AG09309 (cell line): ENCODE measurements at places on chromosomes 12 and 14.

DNA sequence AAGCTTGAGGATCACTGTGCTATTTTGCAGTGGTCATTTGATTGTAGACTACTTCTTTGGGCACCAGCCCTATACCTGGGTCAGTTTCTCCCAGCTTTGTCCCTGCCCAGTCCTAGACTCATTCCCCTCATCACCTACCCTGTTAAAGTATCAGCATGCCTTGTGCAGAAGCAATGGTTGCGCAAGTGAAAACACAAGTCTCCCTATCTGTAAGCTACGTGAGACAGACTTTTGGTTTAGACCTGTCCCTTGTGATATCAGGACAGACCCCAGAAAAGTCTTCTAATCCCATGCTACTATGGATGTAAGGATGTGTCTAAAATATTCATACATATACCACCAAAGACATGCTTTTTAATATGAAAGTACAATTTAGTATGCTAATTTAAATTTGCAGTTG lies 88.8 kb upstream of the ATP2B1 start:
- DNase-seq: no peak

GRCh38 chr14:28298156-28298555 lies 468.4 kb upstream of the FOXG1 start:
- no peak for DNase-seq

DNA sequence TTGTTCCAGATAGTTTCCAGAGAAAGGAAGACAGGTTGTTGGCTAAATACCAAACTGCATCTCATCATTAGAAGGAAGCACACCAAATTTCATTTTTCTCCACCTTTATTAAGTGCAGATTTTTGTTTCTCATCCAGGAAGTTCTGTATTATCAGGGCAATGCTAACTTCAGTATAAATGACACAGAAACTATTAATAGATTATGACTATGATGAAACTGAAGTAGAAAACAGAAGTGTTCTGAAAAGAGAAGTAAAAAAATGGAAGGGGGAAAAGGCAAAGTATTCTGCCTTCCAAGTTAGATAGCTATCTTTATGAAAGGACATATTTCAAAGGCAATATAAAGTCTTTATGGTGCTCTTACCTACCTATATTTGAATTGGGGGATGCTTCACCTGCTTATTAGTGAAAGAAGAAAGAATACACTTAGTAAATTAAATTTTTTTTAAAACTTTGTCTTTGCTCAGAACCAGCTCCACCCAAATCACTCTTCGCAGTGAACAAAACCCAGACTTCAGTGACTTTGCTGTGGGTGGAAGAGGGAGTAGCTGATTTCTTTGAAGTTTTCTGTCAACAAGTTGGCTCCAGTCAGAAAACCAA lies 223.9 kb downstream of the PTPRO start:
- no peak for DNase-seq

GRCh38 chr14:94768521-94769390 lies 1.2 kb downstream of the GSC start:
- no peak for DNase-seq

DNA sequence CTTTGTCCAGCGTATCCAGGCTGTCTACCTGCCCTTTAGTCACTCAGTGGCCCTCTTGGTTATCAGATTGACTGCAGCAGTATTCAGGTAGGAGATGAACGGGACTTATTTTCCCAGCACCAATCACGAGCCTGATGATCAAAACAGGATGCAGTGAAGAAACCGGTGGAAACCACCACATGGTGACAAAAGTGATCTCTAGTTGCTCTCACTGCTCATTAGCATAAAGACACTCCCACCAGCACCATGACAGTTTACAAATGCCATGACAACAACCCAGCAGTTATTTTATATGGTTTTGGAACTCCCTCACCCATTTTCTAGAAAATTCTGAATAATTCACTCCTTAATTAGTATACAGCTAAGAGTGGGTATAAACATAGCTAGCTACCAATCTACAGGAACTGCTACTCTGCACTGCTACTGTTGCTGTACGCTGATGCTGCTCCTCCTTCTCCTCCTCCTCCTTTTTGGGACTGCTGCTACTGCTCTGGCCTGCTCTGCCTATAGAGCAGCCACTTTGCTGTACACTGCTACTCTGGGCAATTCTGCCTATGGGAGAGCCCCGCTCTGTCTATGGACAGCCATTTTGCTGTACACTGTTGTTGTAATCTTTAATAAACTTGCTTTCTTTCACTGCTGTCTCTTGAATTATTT lies 142.5 kb upstream of the SSTR1 start:
- no peak for DNase-seq

- no peak for DNase-seq
Observed at GRCh38 chr14:68669603-68670358, 123.1 kb downstream of the ZFP36L1 start.

DNA sequence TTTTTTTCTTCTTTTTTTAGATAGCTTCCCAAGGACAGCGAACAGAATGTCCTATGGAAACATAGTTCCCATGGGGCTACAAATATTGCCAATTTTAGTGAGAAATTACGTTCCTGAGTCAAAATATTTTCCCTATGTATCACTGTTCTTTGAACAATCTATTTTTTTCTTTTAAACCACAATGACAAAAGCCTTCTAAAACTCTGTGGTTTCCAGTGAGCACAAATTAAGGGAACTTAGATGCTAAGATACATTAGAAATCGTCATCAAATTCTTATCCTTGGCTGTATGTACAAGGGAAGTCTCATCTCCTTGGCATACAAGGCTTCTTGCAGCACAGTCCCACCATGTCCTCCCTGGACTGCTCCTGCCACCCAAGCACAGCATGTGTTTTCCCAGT lies 17.9 kb downstream of the CPM start:
- peak; percentile 90 for DNase-seq

GRCh38 chr12:70317781-70318180 lies 48.3 kb upstream of the KCNMB4 start:
- no peak for DNase-seq

GRCh38 chr12:52318241-52318990 lies 2.8 kb downstream of the KRT83 start:
- DNase-seq: no peak

- no peak for DNase-seq
Observed at GRCh38 chr12:53743266-53744129, 8.3 kb downstream of the CISTR start.

DNA sequence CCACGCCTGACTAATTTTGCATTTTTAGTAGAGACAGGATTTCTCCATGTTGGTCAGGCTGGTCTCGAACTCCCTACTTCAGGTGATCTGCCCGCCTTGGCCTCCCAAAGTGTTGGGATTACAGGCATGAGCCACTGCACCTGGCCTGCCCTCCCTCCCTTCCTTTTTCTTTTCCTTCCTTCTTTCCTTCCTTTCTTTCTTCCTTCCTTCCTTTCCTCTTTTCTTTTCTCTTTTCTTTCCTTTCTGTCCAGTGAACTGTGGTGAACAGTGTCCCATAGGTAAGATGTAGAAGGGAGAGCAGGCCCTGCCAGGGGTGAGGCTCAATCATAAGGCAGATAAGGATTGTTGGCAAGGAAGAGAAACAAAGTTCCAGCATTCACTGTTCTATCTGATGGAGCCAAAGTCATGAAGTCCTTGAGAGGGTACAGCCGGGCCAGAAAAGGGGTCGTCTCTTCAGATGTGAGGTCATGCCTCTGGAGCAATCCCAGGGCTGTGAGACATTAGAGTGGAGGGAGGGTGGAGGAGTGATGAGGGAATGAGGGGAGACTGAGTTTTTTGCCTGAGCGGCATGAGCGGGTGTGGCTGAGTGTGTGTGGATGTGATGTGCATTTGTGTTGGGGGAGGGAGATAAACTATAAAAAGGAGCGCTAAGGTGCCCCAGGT lies 4.2 kb upstream of the MLF2 start:
- DNase-seq: no peak

DNA sequence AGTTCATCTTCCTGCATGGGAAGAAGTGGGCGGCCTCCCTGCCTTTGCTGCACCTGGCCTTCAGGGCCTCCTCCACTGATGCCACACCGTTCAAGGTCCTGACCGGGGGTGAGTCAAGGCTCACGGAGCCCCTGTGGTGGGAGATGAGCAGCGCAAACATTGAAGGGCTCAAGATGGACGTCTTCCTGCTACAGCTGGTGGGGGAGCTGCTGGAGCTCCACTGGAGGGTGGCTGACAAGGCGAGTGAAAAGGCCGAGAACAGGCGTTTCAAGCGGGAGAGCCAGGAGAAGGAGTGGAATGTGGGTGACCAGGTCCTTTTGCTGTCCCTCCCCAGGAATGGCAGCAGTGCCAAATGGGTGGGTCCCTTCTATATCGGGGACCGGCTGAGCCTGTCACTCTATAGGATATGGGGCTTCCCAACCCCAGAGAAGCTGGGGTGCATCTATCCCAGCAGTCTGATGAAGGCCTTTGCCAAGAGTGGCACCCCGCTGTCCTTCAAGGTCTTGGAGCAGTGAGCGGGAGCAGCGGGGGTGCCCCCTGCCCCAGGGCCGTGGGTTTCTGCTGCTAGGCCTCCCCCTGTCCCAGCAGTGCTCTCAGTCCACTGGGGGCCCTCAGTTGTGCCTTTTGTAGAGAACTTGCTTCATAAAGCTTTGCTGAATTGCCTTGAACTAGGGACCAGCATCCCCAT lies 12.4 kb downstream of the CBLN3 start:
- no peak for DNase-seq

DNA sequence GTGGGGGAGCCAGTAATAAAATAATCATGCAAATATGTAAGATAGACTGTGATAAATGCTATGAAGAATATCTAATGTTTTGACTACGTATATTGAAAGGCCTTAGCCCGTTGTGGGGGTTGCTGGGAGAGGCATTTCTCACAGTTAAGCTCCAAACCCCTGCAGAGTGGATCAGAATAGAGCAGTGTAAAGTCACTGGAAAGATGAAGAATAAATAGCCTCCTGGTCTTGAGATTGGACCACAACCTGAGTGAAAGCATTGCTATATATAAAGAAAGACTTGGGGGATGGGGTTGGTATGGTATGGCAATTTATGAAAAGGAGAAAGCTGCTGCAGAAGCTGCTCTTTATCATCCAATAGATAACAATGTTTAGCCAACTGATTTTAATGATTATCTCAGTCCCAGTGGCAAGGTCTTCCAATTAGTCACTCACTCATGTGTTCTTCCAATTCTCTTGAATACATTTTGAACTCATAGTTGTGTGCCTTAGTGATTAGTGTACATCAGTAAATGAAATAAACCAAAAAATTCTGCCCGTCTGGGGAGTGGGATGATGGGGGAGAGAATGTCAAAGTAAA lies 10.2 kb downstream of the PLEKHA5 start:
- no peak for DNase-seq

DNA sequence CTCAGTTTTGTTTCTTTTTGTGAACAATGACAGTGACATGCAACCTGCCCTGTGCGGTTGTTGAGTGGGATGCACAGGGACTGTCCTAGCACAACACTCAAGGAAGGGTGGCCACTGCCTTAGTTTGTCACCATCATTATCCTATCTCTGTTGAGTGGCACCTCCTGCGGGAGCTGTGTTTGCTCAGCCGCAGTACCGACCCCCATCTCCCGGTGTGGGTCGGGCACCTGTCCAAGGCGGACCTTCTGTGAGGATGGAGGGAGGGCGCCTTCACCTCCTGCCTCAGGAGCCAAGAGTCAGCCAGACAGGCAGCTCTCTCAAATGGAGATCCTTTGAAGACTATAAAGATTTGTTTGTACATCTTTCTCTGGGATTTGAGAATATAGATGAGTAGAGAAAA lies 142.1 kb downstream of the TSPAN9 start:
- DNase-seq: no peak

- no peak for DNase-seq
Observed at GRCh38 chr12:41930866-41931437, 213.7 kb downstream of the GXYLT1 start.

DNA sequence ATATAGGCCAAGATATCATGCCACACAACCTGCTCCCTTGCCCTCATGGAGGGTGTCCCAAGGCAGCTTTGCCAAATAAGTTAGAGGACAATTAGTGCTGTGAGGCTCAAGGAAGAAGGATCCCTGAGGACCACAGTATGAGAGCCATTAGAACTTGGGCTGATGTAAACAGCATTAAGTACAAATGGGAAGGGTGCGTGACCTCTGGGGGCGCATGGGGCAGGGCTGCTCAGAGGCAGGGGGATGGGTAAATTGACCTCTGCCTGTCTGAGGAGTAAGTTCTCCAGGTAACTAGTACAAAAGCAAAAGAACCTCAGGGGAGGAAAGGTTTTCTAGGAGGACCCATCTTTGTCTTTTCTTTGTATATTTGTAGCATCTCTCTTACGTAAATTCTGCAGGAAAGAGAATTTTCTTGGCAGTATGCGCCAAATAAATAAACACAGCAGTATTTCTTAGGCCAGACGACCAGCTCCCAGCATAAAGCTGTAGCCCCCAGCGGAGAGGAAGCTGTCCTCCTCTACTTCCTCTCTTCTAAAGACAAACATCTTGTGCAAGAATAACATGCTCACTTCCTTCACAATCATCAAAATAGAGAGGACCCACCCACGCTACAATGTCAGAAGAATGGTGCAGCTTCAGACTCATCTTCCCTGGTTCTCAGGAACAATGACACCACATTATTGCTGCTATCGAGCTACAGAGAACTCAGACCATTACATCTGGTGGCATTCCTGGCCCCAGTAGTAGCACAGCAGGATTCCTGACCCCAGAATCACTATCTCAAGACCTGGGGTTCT lies 16.4 kb upstream of the VWF start:
- no peak for DNase-seq

DNA sequence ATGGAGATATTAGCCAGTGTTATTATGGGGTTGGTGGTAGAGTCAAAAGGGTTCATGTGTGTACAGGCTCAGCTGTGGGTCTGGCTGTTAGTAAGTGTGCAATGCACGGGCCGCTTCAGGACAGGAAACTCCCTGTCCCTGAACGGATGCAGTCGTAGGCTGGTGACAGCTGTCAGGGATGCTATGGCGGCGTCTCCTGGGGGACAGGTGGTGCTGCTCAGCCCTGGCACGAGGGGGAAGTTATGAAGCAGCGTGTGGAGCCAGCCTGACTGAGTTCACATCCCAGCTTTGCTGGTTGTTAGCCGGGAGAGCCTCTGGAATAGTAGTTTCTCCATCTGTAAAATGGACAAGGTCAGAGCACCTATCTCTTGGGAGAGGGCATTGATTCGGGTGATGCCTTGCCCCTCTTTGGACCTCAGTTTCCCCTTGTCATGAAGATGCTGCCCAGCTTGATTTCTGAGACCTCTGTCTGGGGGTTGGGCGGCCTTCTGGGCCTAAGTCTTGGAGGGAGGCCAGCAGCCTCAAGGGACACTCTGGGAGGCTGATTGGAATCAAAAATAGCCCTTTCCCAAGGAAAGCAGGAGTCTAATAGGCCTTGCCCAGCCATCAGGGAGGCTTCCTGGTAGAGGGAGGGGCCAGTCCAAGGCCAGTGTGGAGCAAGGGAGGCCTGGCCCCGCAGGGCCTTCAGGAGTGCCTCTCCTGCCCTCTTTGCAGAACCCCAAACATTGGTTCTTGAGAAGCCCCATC lies 7.1 kb downstream of the ASB2 start:
- no peak for DNase-seq

GRCh38 chr12:94207467-94207848 lies 59.1 kb downstream of the PLXNC1 start:
- DNase-seq: no peak

DNA sequence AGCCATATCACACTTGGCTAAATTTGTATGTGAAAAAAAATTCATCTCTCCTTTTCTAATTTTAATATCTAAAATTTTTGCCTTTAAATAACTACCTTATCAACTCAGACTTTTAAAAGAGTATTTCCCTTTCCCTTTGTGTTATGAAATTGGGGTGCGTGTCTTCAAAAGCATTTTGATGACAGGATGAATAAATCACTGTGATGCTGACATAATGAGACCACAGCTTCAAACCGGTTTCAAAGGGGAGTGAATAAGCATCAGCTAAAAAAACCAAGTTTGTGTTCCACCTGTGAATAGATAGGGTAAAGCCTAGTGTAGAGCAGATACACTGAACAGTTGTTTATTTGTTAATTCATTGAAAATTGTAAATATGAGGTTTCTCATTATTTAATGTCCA lies 85.0 kb downstream of the LGR5 start:
- DNase-seq: no peak
